Mesenteric fat pad (tissue), 1 donor: ENCODE measurements at places on chromosomes 7 and 10. TPM values are rescaled to one million over a fixed set of nuclear protein-coding genes. Genes with fewer than 3 reads are reported as not detected.

ABCB8 gene
- total RNA-seq = 27.6 TPM

SLC26A4 gene
- total RNA-seq = 0.67 TPM

VAX1 gene
- not detected for total RNA-seq

PNLIPRP3 gene
- total RNA-seq = not detected

VDAC2 gene
- 164 TPM for total RNA-seq

ATG9B gene
- total RNA-seq = not detected

GIMAP7 gene
- 27.3 TPM for total RNA-seq

OR2A5 gene
- not detected for total RNA-seq

CUZD1 gene
- total RNA-seq = 0.51 TPM

CHN2 gene
- 11.0 TPM for total RNA-seq

FGFBP3 gene
- 1.1 TPM for total RNA-seq

NEUROG3 gene
- 0.71 TPM for total RNA-seq

COL17A1 gene
- total RNA-seq = 0.19 TPM

PNLIP gene
- 1.5 TPM for total RNA-seq

NRG3 gene
- 0.19 TPM for total RNA-seq

HGF gene
- total RNA-seq = 8.2 TPM

LRRD1 gene
- total RNA-seq = not detected

SMO gene
- total RNA-seq = 6.9 TPM
